Stimulated activated CD8-positive, alpha-beta memory T cell treated with anti-CD3 and anti-CD28 coated beads, Interleukin-4, amount 100 ng/mL, for 1 hour (primary cell): ENCODE measurements at places on chromosomes 3 and 15.

- no peak for DNase-seq
Observed at GRCh38 chr3:100144255-100144866, 30.1 kb upstream of the FILIP1L start.

DNA sequence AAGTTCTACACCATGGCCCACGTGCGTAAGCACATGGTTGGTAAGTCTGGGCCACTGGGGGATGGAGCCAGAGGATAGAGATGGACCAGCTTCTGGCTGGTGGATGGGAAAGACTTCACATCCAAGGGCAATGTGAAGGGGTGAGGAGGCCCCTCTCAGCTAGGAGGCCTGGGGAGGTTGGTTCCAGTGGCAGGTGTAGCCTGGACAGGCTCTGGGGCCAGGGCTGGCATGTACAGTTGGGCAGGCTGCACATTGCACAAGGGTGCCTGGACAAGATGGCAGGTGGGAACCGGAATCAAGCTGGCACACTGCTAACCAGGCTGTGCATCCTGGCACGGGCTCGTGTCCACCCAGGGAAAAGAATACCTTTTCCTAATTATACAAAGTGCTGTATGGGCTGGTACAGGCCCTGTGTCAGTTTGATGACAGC, 8.1 kb downstream of the ZBTB47 start:
- no peak for DNase-seq

DNA sequence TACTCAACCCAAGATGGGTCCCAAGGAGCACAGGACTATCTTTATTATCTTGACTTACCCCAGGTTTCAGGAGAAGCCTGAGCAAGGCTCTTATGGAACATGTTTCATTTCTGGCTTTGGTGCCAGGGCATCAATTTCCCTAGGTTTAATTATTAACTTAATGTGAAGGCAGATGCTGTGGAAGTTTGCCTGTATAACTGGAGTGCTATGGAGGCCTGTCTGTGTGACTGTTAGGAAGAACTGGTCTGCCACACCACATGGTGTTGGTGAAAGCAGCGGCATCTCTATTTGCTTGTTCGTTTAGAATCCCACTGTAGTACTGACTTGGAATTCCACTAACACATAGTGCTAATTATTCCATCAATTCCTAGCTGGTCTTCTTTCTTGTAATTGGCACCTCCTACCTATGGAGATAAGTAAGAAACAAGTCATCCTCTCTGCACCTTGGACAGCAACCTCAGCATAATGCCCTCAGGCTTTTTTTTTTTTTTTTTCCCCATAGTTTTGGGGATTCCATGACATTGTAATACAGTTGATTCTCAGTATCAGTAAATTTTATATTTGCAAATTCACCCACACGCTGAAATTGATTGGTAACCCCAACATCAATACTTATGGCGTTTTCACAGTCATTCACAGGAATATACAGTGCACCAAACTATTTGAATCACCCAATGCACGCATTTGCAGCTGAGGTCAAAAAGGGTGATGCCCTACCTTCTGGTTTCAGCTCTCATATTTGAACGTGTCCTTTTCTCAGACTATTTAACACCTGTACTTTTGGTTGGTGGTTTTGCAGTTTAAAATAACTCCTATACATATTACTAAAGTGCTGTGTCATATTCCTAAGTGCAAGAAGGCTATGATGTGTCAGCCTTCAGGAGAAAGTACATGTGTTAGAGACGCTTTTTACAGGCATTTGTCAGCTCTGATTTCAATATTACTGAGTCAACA, 772.8 kb upstream of the LMCD1 start:
- DNase-seq = no peak

GRCh38 chr3:27171113-27171512, 198.1 kb downstream of the NEK10 start:
- DNase-seq = no peak

DNA sequence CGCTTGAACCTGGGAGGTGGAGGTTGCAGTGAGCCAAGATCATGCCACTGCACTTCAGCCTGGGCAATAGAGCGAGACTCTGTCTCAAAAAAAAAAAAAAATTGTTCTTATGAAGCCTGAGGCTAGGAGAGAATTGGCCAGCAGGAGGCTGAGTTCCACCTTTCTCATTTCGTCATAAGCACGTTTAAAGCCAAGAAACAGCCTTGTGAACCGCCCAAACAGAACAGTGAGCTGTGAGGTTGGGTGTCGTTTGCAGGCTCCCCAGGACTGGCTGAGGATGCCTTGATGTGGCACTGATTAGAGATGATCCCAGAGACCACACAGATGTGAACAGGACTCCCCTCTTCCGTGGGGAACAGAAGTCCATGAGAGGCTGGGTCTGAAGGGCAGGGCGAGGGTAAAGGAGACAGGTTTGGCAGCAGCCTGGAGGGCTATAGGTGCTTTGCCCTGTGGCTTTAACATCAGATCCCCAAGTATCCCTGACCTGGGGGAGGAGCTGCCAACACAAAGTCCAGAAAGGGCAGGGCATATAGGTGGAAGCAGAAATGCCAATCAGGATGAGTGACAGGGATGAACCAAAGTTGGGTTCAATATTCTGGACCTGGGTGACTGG, 52.9 kb downstream of the CLEC3B start:
- no peak for DNase-seq

DNA sequence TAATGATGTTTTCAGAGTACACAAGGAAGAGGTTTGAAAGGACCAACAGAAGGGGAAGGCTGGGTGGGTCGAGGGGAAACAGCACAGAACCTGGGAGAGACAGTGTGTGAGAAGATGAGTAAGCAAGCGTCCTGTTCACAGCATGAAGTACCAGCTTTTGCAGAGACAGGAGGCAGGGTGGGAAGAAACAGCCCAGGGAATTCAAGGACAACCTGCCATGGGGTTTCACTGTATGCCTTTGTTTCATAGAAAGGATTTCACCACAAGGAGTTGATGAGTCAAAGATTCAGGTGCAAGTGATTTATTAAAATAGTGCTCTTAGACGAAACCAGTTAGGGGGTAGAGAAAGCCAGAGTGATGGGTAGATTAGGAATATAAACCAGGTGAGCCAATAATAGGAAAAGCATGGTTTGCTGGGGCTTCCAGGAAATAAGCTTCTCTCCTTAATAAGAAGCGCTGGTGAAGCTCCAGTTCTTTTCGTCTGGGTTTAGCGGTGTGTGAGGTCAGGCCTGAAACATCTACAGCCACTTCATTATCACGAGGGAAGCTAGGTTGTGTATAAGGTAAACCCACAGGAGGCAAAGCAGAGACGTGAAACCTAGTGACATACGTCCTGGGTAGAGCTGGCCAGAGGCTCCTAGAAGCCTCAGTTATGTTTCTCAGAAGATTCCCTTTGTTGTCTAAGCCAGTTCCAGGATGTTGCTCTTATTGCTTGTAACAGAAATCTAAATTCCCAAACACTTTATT, 3.9 kb downstream of the HHLA2 start:
- no peak for DNase-seq

DNA sequence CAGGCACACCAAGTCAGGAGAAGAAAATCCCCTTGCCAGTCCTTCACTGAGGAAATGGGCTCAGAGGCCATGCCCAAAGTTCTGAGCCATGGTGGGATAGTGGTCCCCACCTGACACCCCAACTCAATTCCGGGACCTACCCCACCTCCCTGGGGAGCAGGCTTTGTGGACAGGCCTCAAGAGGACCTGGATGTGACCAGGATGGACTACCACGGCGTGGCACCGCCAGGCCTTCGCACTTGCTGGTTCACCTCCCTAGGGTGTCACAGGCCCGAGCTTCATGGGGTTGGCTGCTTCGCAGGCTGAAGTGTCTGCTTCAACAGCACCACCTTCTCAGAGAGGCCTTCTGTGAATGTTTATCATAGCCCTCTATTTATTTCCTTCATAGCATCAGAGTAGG, 31.7 kb downstream of the POC1A start:
- DNase-seq = no peak

- DNase-seq = no peak
Observed at GRCh38 chr3:185992831-185993374, 55.1 kb upstream of the TRA2B start.

DNA sequence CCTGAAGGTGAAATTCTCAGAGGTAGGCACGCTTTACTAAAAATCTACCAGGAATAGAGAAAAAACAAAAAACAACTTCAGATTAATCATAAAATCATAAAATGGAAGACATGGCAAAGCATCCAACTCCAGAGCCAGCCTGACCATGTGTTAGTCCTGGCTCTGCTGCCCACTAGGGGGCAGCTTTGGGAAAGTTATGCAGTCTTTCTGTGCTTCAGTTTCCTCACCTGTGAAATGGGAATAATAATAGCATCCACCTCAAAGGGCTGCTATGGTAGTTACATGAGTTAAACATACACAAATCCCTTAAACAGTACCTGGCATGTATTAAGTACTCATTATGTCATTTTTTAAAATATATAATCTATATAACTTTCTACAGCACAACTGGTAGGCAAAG, 52.3 kb downstream of the WNT5A start:
- no peak for DNase-seq

DNA sequence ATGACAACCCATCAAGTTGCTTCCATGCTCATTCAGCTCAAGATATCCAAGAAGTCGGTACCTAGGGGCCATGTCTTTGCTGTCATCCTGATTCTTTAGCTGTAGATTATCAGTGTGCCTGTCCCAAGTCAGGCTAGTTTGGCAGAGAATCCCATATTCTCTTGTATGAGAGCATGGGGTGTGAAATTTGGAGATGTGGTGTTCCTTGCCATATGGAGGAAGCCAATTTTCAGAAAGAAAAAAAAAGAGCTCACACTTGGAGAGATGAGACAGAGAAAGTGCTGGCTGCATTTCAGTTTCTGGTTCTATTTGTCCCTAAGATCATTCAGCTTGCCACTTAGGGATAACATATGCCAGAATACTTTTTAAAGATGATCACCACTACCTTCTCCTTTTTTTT, 52.3 kb upstream of the SLC4A7 start:
- no peak for DNase-seq

DNA sequence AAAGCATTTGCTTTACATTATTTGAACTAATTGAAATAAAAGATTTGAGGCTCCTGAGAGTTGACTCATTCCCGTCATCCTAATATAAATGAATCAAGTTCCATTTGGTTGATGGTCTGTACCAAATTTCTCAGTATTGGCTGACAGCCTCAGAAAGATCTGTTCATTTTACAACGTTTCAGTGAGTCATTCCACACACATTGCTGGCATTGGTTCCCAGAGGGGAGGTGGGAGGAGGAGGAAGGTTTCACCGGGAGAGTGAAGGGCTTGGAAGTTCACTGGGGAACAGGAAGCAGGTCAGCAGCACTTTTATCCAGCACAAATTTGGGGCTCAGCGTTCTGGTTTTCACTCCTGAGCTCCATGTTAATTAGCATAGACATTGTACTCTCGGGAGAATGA, 176.7 kb upstream of the CADPS start:
- DNase-seq = no peak

DNA sequence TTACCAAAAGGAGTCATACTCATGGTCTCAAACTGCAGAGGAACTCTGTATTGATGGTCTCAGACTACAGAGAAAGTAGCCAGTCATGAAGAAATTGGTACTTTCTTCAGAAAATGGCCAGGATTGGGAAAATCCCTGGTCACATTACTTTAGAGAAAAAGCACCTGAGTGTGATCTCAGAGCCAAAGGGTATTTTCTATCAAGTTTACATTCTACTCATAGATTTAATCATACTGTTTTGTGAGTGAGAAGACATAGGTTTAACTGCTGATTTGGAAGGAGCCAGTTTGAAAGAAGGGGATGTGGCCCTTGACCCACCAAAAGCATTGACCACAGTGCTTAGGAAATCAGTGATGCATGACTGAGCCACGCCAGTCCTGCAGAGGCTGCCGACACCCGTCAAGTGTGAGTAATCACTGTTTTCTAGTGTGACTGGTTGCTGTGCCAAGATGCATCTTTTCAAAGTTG, 203.6 kb downstream of the AKAP13 start:
- DNase-seq = no peak

- no peak for DNase-seq
Observed at GRCh38 chr3:105323274-105323599, 43.5 kb upstream of the ALCAM start.

GRCh38 chr3:12966847-12967605, 106.2 kb downstream of the IQSEC1 start:
- no peak for DNase-seq

- no peak for DNase-seq
Observed at GRCh38 chr15:80342148-80342547, 62.0 kb upstream of the ARNT2 start.

GRCh38 chr3:151609491-151609890, 124.2 kb upstream of the AADACL2 start:
- DNase-seq = no peak

DNA sequence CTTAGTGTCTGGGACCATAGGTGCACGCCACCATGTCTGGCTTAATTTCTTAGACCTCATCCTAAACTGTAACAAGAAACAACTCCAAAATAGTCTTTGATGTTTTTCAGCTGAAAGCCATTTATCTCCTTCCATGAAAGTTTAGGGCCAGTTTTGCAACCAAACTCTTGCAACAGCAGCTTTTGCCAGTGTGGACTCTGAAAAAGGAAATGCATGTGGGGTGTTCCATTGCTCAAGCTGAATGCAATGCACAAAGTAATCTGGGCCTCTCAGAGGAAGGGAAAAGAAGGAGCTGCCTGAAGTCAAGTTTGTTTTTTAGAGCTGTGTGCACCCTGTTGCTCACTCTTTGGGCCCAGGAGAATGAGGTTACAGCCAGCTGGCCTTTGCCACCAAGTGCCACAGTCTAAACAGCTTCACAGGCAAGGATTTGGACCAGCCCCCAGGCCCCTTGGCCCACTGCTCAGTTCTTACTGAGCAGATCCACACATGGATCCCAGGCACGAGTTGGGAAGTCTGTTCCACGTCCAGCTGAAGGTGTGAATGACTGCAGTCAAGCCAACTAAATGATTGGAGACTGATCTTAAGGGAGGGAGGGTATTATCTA, 212.3 kb upstream of the LRRFIP2 start:
- DNase-seq = no peak

GRCh38 chr3:78736863-78737262, 1030.9 kb downstream of the ROBO1 start:
- DNase-seq = no peak

GRCh38 chr15:24878153-24878552, 76.6 kb upstream of the SNRPN start:
- no peak for DNase-seq

DNA sequence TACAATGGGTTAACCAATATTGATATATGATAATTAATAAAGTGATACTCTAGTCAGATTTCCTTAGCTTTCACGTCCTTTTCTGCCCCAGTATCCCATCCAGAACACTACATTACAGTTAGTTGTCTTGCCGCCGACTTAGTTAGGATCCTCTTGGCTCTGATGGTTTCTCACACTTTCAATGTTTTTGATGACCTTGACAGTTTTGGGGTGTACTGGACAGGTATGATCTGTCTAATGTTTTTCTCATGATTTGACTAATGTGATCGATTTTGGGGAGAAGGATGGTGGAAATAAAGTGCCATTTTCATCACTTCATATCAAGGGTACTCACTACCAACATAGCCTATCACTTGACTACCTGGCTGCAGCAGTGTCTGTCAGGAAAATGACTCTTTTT, 245.0 kb upstream of the TMC3 start:
- no peak for DNase-seq

DNA sequence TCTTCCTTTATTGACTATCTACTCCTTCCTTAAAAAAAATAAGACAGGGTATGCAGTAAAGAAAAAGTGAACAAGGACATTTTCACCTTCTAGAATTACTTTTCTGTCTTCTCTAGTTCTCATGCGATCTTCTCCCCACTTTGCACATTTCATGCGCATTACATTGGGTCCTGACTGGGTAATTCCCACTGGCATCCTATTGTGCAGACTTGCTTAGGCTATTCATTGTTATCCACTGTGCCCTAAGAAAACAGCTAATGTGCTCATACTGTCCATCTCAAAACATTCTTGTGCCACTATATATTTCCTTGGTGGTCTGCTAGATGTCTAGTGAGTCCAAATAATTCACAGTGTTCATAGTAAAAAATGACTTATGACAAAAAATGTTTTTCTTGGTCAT, 447.4 kb upstream of the ROBO1 start:
- DNase-seq = no peak

- no peak for DNase-seq
Observed at GRCh38 chr3:170560296-170560695, 25.6 kb downstream of the SLC7A14 start.
